Aorta (tissue), 5 donors: ENCODE measurements at places on chromosomes 11 and 22. TPM values are rescaled to one million over a fixed set of nuclear protein-coding genes. Genes with fewer than 3 reads are reported as not detected.

The PLAAT3 gene
- 62.6 TPM for total RNA-seq

- DNase-seq: peak; percentile 90
These were observed 15.4 kb downstream of the ART5 start for GRCh38 chr11:3626250-3626960.

The CCDC34 gene
- total RNA-seq: 1.4 TPM

The HOATZ gene
- total RNA-seq: not detected

DNA sequence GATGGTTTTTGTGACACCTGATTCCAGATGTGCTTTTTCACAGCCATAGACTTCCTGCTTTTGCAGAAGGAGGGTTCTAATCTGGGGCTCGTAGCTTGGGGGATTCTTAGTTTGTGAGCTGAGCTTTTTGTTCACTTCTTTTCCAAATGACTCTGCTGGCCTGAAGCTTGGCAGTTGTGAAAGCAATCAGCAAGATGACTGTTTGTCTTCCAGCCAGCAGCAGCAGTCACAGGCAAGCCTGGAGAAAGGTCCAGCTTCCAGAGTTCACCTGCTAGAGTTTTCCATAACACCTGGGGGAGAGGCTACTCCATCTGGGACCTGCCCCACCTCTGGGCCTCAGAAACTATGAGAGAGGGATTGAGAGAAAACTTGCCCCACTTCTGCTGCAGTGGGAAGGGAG is 4.1 kb downstream of the MARK2 start:
- no peak for DNase-seq

The RAB1B gene
- total RNA-seq: 102 TPM

The STK33 gene
- 3.8 TPM for total RNA-seq

DNA sequence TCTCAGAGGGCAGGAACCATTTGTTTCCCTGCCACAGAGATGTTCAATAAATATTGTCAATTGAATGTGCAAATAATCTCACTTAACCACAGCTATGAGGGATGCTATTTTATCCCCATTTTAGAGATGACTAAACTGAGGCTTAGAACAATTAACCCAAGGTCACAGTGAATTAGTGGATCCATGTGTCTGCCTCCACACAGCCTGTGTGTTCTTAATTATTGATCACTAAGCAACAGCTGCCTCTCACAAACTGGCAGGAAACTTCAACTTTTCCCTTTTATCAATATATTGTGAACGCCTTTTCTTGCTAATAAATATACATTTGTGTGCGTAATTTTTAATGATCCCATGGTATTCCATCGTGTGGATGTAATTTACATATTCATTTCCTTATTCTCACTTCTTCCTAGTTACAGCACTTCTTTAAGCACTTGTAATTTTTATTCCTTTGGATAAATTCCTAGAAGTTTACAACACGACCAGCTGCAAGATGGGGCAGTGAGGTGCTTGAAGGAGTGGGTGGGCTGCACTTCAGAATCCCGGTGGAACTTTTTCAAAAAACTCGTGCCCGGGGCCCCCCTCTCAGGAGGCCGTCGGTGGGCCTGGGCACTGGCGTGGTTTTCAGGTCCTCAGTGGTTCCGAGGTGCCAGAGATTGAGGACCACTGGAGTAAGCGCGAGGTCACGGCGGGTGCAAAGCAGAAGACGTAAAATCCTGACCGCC is 915 bp upstream of the SREBF2 start:
- DNase-seq: no peak

GRCh38 chr22:40400159-40400558 is 29.8 kb downstream of the SGSM3 start:
- DNase-seq: peak; percentile 60

- DNase-seq: no peak
These were observed 9.8 kb downstream of the APOL5 start for GRCh38 chr22:35727436-35727835.
